Small intestine (tissue), 16 donors: ENCODE measurements at places on chromosomes 7 and 10.
A peak's percentile ranks its signal among the peaks of the same experiment; 100 is the strongest.

DNA sequence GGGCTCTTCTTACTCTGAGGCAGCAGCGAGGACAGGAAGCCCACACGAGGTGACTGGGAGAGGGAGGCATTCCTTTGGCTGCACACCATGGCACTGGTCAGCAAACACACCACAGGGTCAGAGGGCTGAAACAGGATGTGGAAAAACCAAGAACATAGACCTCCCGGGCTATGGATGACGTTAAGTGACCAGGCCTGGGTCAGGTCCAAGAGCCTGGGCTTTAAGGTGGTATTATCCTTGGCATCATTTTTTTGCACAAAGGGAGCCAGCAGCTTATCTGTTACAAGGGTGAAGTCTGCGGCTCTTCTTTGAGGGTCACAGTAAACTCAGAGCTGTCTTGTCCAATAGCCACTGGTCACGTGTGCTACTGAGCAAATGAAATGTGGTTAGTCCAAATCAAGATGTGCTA lies 7.0 kb downstream of the WDR91 start:
- no peaks in the 10 kb centered on the region for H3K4me1 ChIP-seq
- H3K4me3 ChIP-seq: no peak overlapping the region
- H3K36me3 ChIP-seq: peaks cover 17% of the 10 kb centered on the region
- no peak for DNase-seq

DNA sequence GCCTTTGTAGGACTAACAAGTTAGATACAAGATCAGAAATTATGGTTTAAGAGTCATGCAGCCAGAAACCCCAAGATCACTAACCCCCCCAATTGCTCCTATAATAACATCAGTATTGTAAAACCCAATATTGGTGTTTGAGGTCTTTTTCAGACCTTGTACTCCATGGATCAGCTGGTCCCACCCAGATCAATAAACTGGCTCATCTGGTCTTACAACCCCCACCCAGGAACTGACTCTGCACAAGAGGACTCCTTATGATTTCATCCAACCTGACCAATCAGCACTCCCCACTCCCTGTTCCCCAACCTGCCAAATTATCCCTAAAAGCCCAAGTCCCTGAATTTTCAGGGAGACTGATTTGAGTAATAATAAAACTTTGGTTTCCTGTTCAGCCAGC lies 6.4 kb upstream of the GSAP start:
- H3K27me3 ChIP-seq: no peaks in the 10 kb centered on the region
- DNase-seq: no peak
- no peaks in the 10 kb centered on the region for H3K36me3 ChIP-seq
- H3K4me1 ChIP-seq: peaks cover under 1% of the 10 kb centered on the region

GRCh38 chr10:128326851-128327250 lies 200.6 kb upstream of the MKI67 start:
- H3K27me3 ChIP-seq: no peaks in the 10 kb centered on the region
- H3K4me3 ChIP-seq: no peak overlapping the region
- DNase-seq: no peak
- no peak overlapping the region for H3K27ac ChIP-seq
- no peaks in the 10 kb centered on the region for H3K4me1 ChIP-seq

DNA sequence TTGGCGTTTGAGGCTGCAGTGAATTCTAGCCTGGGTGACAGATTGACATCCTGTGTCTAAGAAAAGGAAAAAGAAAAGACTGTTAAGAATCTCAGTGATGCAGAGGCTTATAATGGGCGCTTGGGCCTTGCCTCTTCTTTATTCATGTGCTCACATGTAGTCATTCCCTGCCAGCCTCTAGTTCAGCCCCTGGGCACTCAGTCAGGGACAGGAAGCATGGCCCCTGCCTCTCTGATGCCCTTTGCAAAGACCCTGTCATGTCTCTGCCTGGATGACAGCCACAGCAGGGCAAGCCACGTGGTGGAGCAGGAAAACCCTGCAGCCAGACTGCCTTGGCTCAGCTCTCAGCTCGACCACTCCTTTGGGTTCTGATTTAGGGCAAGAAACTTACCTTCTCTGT lies 368.9 kb downstream of the RPS24 start:
- peaks cover 13% of the 10 kb centered on the region for H3K4me1 ChIP-seq
- H3K27me3 ChIP-seq: no peaks in the 10 kb centered on the region
- no peak for DNase-seq
- no peaks in the 10 kb centered on the region for H3K36me3 ChIP-seq
- no peak overlapping the region for H3K27ac ChIP-seq

GRCh38 chr7:1973321-1974251 lies 259.2 kb downstream of the MAD1L1 start:
- H3K4me1 ChIP-seq: no peaks in the 10 kb centered on the region
- H3K27me3 ChIP-seq: no peaks in the 10 kb centered on the region
- no peak for DNase-seq
- no peak overlapping the region for H3K4me3 ChIP-seq

GRCh38 chr7:7479275-7479805 lies 56.3 kb downstream of the COL28A1 start:
- no peaks in the 10 kb centered on the region for H3K4me1 ChIP-seq
- DNase-seq: no peak

GRCh38 chr10:28280652-28281051 lies 22.2 kb downstream of the MPP7 start:
- no peak overlapping the region for H3K27ac ChIP-seq
- H3K27me3 ChIP-seq: no peaks in the 10 kb centered on the region
- H3K4me3 ChIP-seq: no peak overlapping the region

DNA sequence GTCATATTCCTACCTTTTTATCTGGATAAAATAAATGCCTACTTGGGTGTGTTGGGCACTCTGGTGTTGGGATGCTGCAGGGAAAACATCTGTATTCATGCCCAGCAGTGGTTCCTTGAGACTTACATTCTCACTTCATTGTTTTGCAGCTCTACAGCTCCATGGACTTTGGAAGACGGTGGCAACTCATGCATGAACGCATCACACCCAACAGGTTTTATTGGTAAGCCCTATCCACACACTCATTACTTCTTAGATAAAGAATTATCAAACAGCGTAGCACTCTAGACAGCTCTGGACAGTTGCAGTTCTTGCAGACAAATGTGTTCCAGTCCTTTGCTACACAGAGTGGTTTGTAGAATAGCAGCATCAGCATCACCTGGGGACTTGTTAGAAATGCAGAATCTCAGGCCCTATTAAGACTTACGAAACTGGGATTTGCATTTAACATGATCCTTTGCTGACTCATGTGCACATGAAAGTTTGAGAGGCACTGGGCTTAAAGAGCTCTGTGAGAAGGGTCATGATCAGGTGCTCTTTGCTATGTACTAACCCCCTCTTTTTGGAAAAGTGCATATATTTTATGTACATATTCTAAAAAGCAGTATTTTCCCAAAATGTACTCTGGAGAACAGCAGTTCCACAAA lies 401.9 kb downstream of the SORCS3 start:
- H3K36me3 ChIP-seq: no peaks in the 10 kb centered on the region
- H3K27ac ChIP-seq: no peak overlapping the region
- DNase-seq: peak; percentile 57
- no peaks in the 10 kb centered on the region for H3K27me3 ChIP-seq

- DNase-seq: no peak
- H3K4me1 ChIP-seq: peaks cover 3% of the 10 kb centered on the region
- no peaks in the 10 kb centered on the region for H3K36me3 ChIP-seq
- H3K27me3 ChIP-seq: no peaks in the 10 kb centered on the region
Measured at GRCh38 chr10:10967581-10968256, 50.0 kb upstream of the CELF2 start.

DNA sequence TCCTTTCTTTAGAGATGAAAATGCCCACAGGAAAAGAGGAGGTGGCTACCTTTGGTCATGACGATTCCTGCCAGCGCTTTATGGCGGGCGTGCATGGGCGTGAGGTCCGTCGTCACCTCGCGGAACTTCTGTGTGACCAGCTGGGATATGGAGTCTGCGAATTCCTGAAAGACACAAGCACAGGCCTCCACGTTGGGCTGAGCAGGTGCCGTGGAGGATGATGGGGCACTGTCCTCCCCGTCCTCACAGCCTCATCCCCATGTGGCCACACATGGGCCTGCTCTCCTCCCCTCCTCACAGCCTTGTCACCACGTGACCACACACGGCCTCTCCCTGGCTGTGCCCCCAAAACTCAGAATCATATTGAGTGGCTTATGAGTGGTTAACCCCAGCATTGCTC lies 214.7 kb downstream of the WDR37 start:
- no peak overlapping the region for H3K4me3 ChIP-seq
- H3K4me1 ChIP-seq: no peaks in the 10 kb centered on the region
- DNase-seq: no peak
- H3K27ac ChIP-seq: no peak overlapping the region
- no peaks in the 10 kb centered on the region for H3K36me3 ChIP-seq
- H3K27me3 ChIP-seq: no peaks in the 10 kb centered on the region

GRCh38 chr7:16268821-16269768 lies 152.2 kb downstream of the CRPPA start:
- H3K36me3 ChIP-seq: no peaks in the 10 kb centered on the region
- no peaks in the 10 kb centered on the region for H3K27me3 ChIP-seq
- H3K27ac ChIP-seq: no peak overlapping the region
- H3K4me3 ChIP-seq: no peak overlapping the region

- H3K4me3 ChIP-seq: no peak overlapping the region
- no peak overlapping the region for H3K27ac ChIP-seq
- no peaks in the 10 kb centered on the region for H3K27me3 ChIP-seq
- no peaks in the 10 kb centered on the region for H3K36me3 ChIP-seq
Measured at GRCh38 chr7:130288168-130288567, 4.8 kb upstream of the CPA4 start.

DNA sequence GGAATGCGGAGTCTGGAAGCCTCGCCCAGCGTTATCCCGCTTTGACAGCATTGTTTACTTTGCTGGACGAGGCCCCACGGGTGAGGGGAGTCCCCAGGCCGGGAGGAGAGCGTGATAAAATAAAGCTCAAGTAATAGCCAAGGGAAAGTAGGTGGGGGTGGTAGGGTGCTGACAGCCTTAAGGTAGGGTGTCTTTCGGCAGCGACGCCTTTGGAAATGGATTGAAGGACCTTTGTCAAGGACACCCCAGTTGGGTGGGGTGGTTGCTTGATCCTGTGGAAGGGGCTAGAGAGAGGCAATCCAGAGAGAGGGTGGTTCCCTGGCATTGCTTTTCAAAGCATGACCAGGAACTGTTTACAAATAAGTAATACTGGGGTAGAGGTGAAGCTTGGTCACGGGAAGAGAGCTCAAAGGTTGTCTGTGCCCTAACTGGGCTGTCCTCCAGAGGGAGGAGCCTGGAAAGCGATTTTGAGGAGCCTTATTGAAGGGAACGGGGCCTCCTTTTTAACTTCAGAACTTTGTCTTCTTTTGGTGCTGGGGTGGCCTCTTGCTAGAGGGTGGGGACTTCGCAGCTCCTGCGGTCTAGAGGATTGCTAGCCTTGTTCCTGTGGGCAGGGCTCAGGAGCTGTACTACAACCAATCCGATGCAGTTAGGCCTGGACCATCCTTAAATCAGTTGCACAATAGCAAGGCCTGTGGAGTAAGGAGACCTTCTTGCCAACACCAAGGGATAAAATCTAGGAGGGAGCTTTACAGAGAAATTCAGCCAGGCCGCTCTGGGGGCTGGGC lies 1.3 kb downstream of the EIF4EBP2 start:
- H3K27me3 ChIP-seq: no peaks in the 10 kb centered on the region
- H3K4me1 ChIP-seq: peaks cover 2% of the 10 kb centered on the region
- DNase-seq: peak; percentile 95
- peaks cover 6% of the 10 kb centered on the region for H3K36me3 ChIP-seq

DNA sequence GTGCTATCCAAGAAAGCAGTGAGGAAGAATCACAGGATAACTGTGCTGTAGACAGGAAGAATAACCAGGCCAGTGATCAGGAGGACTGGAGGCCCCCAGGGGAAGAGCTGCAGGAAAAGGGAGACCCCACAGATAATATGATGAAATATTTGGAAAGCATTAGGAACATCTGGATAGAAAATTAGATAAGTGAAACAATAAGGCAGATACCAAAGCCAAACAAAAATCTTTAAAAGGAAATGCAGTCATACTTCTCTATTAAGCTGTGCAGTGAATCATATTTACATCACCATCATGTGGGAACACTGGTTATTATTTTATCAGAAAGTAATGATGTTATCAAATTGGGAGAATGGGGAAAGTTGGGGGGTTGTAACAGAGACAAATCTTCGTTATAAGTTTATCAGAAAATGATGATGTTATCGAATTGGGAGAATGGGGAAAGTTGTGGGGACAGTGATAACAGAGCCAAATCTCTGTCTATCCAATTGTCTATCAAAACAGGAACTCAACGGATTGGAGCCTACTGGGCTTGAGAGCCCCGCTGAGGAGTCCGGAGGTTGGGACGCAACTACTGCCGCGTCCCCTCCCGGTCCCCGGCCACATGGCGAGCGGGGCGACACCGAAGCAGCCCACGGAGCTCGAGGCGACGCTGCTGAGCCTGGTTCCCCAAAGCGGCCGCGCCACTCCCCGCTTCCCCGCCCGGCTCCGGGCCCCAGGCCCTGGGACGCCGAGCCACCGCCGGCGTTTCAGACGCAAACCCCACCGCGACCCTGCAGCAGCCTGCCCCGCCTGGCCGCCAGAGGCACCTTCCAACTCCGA lies 14.0 kb upstream of the RALA start:
- no peak for DNase-seq
- peak overlapping the region; percentile 63 for H3K27ac ChIP-seq
- no peaks in the 10 kb centered on the region for H3K27me3 ChIP-seq
- peaks cover 6% of the 10 kb centered on the region for H3K4me1 ChIP-seq
- peak overlapping the region; percentile 7 for H3K4me3 ChIP-seq
- no peaks in the 10 kb centered on the region for H3K36me3 ChIP-seq
